WTC11 (cell line): ENCODE measurements at places on chromosomes 3 and 15. TPM values are rescaled to one million over a fixed set of nuclear protein-coding genes. Genes with fewer than 3 reads are reported as not detected.

SSR3 gene
- 147 to 162 TPM (median 160 TPM) in 3 replicates for total RNA-seq

GOLGA8H gene
- 1.5 to 2.0 TPM (median 1.7 TPM) in 3 replicates for total RNA-seq

GRCh38 chr15:81327516-81327915, 3.6 kb upstream of the STARD5 start:
- no peak overlapping the region for H3K27ac ChIP-seq
- H3K4me3 ChIP-seq = no peak overlapping the region

DNA sequence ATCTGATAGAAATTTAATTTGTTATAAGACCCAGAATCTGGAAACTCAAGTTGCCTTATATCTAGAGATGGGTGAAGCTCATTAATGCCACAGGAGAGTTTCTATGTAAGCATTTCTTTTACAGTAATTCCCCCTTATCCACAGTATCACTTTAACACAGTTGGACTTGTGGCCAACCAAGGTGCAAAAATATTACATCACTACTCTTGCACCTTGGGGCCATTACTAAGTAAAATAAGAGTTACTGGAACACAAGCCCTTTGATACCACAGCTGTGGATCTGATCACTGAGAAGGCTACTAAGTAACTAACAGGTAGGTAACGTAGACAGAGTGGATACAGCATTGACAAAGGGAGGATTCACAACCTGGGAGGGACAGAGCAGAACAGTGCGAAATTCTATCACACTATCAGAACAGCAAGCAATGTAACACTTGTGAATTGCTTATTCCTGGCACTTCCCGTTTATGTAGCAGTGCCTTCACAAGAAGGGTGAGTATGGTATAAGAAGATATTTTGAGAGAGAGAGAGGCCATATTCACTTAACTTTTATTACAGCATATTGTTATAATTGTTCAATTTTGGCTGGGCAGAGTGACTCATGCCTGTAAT, 33.9 kb upstream of the TOPBP1 start:
- no peaks in the 10 kb centered on the region for H3K36me3 ChIP-seq
- no peaks in the 10 kb centered on the region for H3K4me1 ChIP-seq
- H3K4me3 ChIP-seq = no peak overlapping the region
- no peak for DNase-seq
- no peak overlapping the region for H3K27ac ChIP-seq

GRCh38 chr15:49178497-49178896, 8.4 kb downstream of the GALK2 start:
- no peaks in the 10 kb centered on the region for H3K27me3 ChIP-seq
- H3K4me3 ChIP-seq = no peak overlapping the region
- peaks cover 21% of the 10 kb centered on the region for H3K36me3 ChIP-seq
- no peak for DNase-seq
- H3K27ac ChIP-seq = no peak overlapping the region

TEX55 gene
- not detected in 3 replicates for total RNA-seq

- H3K36me3 ChIP-seq = peaks cover 3% of the 10 kb centered on the region; the same call in 1 of the 2 replicates
- peaks cover 13% of the 10 kb centered on the region for H3K4me1 ChIP-seq
- H3K27ac ChIP-seq = no peak overlapping the region
- H3K27me3 ChIP-seq = no peaks in the 10 kb centered on the region; the same call in 1 of the 2 replicates
- peak; percentile 18 for DNase-seq
These were observed 507.0 kb upstream of the TPRG1 start for GRCh38 chr3:188664795-188665194.

DNA sequence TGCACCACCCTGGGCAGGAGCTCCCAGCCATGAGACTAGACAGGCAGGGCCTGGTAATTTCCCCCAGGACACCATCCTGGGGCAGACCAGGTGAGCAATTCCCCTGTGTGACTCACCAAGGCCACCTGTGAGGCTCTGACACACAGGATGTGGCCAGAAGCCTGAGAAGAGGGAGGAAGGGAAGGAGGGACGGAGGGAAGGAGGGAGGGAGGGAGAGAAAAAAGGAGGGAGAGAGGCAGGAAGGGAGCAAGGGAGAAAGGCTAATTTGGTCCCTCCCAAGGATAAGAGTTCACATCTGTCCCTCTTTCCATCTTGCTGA, 25.9 kb downstream of the WNT7A start:
- H3K4me1 ChIP-seq = peaks cover 14% of the 10 kb centered on the region; the same call in 1 of the 2 replicates
- no peak overlapping the region for H3K4me3 ChIP-seq
- no peak for DNase-seq

- no peaks in the 10 kb centered on the region for H3K4me1 ChIP-seq
- no peak overlapping the region for H3K27ac ChIP-seq
- no peaks in the 10 kb centered on the region for H3K27me3 ChIP-seq
- H3K36me3 ChIP-seq = peaks cover 59% of the 10 kb centered on the region
- no peak overlapping the region for H3K4me3 ChIP-seq
These were observed 13.2 kb downstream of the CLASP2 start for GRCh38 chr3:33704891-33705290.

HYAL1 gene
- 3.4 to 3.8 TPM (median 3.5 TPM) in 3 replicates for total RNA-seq

PARP15 gene
- total RNA-seq = 0.15 to 0.39 TPM (median 0.37 TPM) in 3 replicates

NDN gene
- 40.0 to 49.7 TPM (median 45.1 TPM) in 3 replicates for total RNA-seq

TRAT1 gene
- total RNA-seq = 0.11 TPM in 2 of 3 replicates, not detected in the other

PIGBOS1 gene
- total RNA-seq = 11.2 to 13.0 TPM (median 11.9 TPM) in 3 replicates

DNA sequence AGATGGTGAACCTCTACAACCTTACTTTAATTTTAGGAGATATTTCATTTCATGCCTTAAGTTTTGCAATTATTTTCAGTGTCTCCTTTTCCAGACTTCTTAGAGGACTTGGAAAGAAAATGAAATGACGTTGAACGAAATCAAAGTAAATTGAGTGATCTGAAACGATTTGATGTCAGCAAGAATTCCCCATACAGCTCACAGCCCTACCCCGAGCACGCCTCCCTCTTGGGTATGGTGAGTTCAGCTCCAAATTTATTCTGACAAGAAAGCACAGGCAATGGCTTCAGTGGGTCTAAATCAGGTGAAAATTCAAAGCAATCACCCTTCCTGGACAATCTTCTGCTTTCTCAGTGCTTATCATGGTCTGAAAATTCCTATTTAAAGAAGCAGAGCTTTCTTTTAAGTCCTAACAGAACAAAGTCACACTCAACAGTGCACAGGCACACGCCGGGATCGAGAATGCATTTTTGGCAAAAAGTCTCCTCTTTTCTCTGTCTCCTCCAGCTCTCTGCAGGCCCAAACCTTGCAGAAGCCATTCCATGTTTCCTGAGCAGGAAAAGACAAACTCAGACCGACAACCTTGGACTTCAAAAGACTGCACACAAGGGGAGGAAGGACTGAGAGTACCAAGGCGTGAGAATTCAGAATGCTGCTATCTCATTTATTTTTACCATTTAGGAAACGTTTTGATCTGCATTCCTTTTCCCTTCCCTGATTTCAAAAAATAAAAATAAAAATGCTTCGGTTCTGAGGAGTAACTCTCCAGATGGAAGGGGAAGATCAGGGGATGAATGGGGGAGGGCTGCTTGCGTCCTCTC, 72.0 kb downstream of the CCNL1 start:
- peak overlapping the region; percentile 92 for H3K27ac ChIP-seq
- H3K4me3 ChIP-seq = peak overlapping the region; percentile 64
- H3K36me3 ChIP-seq = no peaks in the 10 kb centered on the region
- H3K27me3 ChIP-seq = peaks cover 15% of the 10 kb centered on the region
- no peak for DNase-seq
- H3K4me1 ChIP-seq = peaks cover 39% of the 10 kb centered on the region

APOD gene
- 0.18 TPM in 1 of 3 replicates, not detected in the others for total RNA-seq

- H3K4me3 ChIP-seq = peak within 1 kb of the TSS; percentile 75
- H3K27me3 ChIP-seq = peaks cover 70% of the 10 kb centered on the region
- H3K4me1 ChIP-seq = peaks cover 16% of the 10 kb centered on the region
- H3K36me3 ChIP-seq = no peaks in the 10 kb centered on the region
- H3K27ac ChIP-seq = peak within 1 kb of the TSS; percentile 39; the same call in 1 of the 2 replicates
These were observed at the start of gene C2CD4A for GRCh38 chr15:62066663-62067447. Gene C2CD4A, plus strand, starts transcription at chr15:62066977. Its CDS starts 637 bp downstream, at chr15:62067614.

DNA sequence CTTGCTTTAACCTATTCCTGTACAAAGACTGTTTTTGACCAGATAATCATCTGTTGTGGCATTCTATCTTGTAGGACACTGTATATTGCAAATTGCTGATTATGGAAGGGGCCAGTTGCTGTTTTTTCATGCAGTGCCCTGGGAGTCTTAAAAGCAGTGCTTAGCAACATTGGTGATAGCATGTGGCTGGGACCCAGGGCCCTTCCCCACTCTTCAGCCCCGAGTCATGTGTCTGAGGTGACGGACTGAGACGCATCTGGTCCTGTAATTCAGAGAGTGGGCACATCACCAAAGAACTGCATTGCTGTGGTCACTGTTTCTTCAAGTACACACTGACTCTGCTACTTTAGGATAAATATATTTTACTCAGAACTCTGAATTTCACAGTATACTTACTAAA, 63.4 kb downstream of the SNRK start:
- DNase-seq = no peak
- H3K27me3 ChIP-seq = peaks cover 23% of the 10 kb centered on the region
- peaks cover 12% of the 10 kb centered on the region; the same call in 1 of the 2 replicates for H3K4me1 ChIP-seq
- H3K27ac ChIP-seq = no peak overlapping the region
- H3K4me3 ChIP-seq = no peak overlapping the region

GRCh38 chr3:61381745-61382392, 130.6 kb upstream of the FHIT start:
- no peak for DNase-seq
- no peak overlapping the region for H3K4me3 ChIP-seq
- peaks cover 9% of the 10 kb centered on the region; the same call in 1 of the 2 replicates for H3K36me3 ChIP-seq
- no peak overlapping the region for H3K27ac ChIP-seq
- H3K4me1 ChIP-seq = 0 out of 2 replicates have a peak, but pooled peaks cover 5% of the 10 kb centered on the region

TRIM42 gene
- total RNA-seq = not detected in 3 replicates

HRG gene
- 0.11 to 0.24 TPM (median 0.11 TPM) in 3 replicates for total RNA-seq

GRCh38 chr3:46971742-46972141, 4.8 kb downstream of the CCDC12 start:
- DNase-seq = no peak
- H3K36me3 ChIP-seq = peaks cover 15% of the 10 kb centered on the region
- H3K4me1 ChIP-seq = peaks cover 24% of the 10 kb centered on the region
- H3K27me3 ChIP-seq = no peaks in the 10 kb centered on the region
- no peak overlapping the region for H3K4me3 ChIP-seq

CCR3 gene
- not detected in 3 replicates for total RNA-seq

BTLA gene
- total RNA-seq = 0.14 to 0.37 TPM in 2 of 3 replicates, not detected in the other

FHIT gene
- total RNA-seq = 2.6 to 8.0 TPM (median 7.1 TPM) in 3 replicates

- no peaks in the 10 kb centered on the region for H3K27me3 ChIP-seq
- H3K4me1 ChIP-seq = no peaks in the 10 kb centered on the region
- no peak overlapping the region for H3K4me3 ChIP-seq
- H3K36me3 ChIP-seq = 0 out of 2 replicates have a peak, but pooled peaks cover under 1% of the 10 kb centered on the region
- H3K27ac ChIP-seq = no peak overlapping the region
These were observed 96.4 kb upstream of the IL12A start for GRCh38 chr3:159892171-159892795.

DNA sequence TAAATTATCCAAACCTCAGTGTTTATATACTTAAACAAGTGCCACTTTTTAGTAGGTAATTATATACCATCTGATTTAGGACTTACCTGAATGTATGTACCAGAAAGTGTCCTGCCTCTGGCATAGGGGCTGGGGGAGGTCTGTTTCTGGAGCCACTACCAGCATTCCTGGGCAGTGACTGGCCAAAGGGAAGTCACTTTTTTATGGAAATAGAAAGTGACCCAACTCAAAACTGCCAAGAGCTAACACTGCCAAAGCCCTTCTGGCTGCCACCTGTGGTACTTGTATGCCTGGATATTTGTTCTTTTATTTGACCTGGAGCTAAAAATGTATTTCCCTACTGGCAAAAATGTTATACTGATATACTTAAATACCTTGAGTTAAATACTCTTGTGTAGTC, 42.7 kb downstream of the ESYT3 start:
- no peak overlapping the region for H3K27ac ChIP-seq
- no peak overlapping the region for H3K4me3 ChIP-seq
- H3K36me3 ChIP-seq = no peaks in the 10 kb centered on the region
- H3K4me1 ChIP-seq = peaks cover 4% of the 10 kb centered on the region
- DNase-seq = no peak

DNA sequence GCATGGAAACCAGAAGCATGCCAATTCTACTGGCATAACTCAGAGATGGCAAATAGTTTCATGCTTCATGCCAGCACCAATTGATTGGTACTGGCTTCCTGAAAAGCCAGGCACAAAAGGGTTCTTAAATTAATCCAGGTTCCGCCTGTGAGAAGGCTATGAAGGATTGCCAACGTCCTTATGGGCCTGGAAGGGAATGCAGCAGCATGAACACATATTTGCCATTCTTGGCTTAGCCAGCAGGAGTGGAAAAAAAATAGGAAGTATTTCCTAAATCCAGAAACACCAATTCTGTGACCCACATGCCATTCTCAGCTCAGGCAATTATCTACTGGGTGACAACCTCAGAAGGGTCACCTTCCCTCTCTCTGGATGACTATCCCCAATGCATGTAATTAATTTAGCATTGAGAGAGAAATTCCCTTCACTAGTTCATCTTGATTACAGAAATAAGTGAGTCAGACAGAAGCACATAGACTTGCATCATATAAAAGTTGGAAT, 36.0 kb downstream of the ADAMTS9 start:
- peaks cover 22% of the 10 kb centered on the region for H3K4me1 ChIP-seq
- DNase-seq = no peak
- no peak overlapping the region for H3K27ac ChIP-seq
- H3K36me3 ChIP-seq = no peaks in the 10 kb centered on the region

OR5H2 gene
- total RNA-seq = not detected in 3 replicates

- H3K36me3 ChIP-seq = no peaks in the 10 kb centered on the region
- H3K4me1 ChIP-seq = peaks cover 14% of the 10 kb centered on the region
- no peaks in the 10 kb centered on the region for H3K27me3 ChIP-seq
- H3K4me3 ChIP-seq = no peak overlapping the region
- peak overlapping the region; percentile 12; the same call in 1 of the 2 replicates for H3K27ac ChIP-seq
- no peak for DNase-seq
These were observed 336.0 kb downstream of the VGLL3 start for GRCh38 chr3:86654806-86655460.

PLA2G4F gene
- 0.11 to 0.18 TPM (median 0.16 TPM) in 3 replicates for total RNA-seq

DNA sequence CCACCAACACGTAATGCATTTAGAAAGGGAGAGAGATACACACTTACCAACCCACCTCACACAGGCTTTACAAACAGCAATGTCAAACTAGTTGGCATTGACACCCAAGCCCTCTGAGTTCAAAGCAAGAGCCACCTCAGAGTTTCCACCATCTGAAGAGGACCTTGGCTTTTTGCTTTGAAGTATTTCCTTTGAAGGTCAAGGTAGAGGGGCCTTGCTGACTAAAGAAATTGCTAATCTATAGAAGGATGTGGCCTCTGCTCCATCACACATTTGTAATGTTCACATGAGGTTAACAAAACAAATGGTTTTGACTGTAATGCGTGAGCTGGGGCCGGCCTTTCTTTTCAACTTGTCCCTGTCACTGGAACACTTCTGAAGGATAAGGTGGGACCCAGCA, 117.7 kb downstream of the POLR2M start:
- peaks cover 2% of the 10 kb centered on the region; the same call in 1 of the 2 replicates for H3K27me3 ChIP-seq
- no peaks in the 10 kb centered on the region for H3K4me1 ChIP-seq
- no peak for DNase-seq
- no peak overlapping the region for H3K4me3 ChIP-seq
- H3K27ac ChIP-seq = no peak overlapping the region
- H3K36me3 ChIP-seq = no peaks in the 10 kb centered on the region

DNA sequence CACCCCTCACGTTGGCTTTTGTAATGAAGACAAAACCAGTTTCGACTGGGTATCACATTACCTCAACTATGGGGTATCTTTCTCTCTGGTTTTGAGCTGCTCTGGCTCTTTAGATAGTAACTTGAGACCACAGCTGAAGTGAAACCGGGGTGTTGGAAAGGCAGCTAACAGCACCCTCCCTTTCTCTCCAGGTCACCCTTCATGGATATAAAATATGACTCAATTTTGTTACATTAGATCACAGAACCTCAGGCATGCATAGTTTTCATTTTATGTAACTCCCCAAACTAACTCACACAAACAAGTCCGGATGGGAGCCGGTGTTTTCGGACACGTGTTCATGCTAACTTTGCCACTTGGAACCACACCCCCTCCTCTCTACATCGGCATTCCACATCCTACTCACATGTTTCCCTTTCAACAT, 90.7 kb downstream of the NR2F2 start:
- peaks cover 75% of the 10 kb centered on the region for H3K27me3 ChIP-seq
- DNase-seq = no peak
- peaks cover 47% of the 10 kb centered on the region for H3K4me1 ChIP-seq
- no peak overlapping the region for H3K27ac ChIP-seq

IL12A gene
- 0.69 to 1.0 TPM (median 0.69 TPM) in 3 replicates for total RNA-seq
